BJ (cell line): ENCODE measurements at places on chromosomes 1 and 21.

GRCh38 chr1:156806512-156807440, 9.9 kb downstream of the SH2D2A start:
- DNase-seq = no peak

DNA sequence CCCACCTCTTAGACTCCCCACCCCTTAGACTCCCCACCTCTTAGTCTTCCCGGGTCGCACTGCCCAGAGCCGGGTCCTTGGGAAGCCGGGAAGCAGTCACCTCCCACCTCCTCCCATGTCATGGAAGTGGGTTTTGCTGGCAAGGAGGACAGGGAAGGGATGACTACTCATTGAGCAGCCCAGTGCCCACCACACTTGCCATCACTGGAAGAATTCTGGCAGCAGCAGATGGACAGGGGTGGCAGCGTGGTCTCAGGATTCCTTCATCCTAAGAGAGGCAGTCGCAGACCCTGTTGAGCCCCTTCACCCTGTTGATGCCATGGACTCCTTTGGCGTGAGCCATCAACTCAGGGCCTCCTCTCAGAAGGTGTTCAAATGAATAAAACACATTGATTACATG, 140.8 kb downstream of the PGBD5 start:
- no peak for DNase-seq

DNA sequence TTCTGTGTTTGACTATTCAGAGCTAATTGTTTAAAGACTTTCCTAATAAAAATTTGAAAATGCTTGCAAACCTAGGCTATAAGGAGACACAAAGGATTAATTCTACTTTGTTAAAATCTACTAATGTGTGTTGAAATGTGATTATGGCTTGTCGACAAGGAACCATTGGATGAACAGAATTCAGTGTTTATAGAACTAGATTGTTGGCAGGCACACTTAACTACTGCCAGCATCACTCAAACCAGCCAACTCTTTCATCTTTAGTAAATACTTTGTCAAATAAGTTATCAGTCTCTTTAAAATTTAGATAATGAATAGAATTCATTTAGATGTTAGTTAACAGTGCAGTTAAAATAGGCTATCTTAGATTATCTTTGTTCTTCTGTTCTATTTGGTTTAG, 27.6 kb downstream of the HS2ST1 start:
- DNase-seq = no peak

GRCh38 chr21:28754862-28755261, 237.8 kb downstream of the LTN1 start:
- no peak for DNase-seq

GRCh38 chr1:94438692-94439276, 20.6 kb downstream of the ABCD3 start:
- DNase-seq = peak; percentile 23

DNA sequence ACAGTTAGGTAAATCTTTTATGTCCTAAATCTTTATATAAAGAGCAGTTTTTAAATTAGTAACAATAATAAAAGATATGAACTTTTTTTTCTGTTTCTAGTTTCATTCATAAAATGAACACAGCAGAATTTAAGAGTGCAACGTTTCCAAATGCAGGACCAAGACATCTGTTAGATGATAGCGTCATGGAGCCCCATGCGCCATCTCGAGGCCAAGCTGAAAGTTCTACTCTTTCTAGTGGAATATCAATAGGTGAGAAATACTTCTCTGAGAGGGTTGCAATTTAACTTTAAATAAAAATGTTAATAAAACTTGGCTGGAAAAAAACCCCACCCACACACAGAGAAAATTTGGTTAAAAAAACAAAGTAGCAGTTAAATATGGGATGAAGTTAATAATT, 15.0 kb upstream of the ANGPTL1 start:
- DNase-seq = no peak

GRCh38 chr1:54570161-54570560, 22.1 kb downstream of the ACOT11 start:
- no peak for DNase-seq

DNA sequence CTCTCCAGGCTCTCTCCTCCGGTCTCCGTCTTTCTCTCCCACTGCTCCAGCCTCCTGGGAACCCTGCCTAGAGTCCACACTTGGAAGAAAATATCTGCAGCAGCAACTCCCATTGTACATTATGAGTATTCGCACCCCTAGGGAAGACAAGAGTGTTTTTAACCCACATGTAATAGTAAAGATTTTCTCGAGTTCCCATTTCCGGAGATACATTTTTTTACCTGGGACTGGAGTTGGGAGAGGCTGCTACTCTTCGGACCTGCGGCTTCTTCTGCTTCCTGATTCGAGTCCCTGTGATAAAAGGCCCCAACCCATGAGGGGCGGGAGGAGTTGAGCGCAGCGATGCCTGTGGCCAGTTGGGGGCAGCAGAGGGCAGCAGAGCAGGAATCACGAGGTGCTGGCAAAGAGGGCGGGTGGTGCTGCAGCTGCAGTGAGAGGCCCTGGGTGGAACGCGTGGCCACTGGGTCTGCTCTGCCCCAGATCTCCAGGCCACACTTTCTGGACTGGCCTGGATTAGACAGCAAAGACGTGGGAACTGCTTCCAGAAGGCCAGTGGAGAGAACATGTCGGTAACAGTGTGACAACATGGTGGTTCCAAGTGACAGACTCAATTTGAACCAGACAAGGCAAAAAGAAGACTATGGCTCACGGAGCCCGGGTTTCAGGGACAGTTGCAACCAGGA, 221.0 kb upstream of the CSF3R start:
- no peak for DNase-seq

- no peak for DNase-seq
These were observed 39.6 kb downstream of the MORN1 start for GRCh38 chr1:2351723-2352122.

DNA sequence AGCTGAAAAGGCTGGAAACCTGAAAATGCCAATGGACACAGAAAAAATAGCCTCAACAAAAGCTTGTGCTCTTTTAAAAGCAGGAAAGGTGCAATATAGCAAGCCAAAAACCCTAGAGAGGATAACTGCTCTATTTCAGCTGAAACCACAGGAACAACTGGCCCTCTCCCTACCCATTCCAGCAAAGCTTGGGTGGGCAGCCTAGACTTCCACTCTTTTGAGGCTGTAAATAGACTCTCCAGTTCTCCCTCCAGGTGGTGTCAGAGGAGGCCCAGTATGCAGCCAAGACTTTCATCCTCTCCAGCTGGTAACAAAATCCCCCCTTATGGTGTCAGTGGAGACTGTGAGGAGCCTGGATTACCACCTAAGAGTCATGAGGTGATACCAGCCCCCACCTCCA, 206.9 kb upstream of the PLD5 start:
- no peak for DNase-seq

DNA sequence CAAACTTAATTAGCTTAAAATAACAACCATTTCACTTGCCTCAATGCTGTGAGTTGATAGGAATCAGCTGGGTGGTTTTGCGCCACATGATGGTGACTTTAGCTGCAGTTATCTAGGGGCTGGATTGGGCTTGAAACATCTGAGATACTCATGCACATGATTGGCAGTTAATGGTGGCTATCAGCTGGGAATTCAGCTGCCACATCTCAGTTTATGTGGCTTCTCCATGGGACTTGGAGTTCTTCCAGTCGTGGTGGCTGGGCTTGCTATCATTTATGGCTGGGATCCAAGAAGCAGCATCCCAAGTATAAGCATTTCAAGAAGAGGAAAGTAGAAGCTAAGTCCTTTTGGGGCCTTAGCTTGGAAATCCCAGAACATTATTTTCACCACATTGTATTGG, 36.4 kb downstream of the PDC start:
- no peak for DNase-seq

DNA sequence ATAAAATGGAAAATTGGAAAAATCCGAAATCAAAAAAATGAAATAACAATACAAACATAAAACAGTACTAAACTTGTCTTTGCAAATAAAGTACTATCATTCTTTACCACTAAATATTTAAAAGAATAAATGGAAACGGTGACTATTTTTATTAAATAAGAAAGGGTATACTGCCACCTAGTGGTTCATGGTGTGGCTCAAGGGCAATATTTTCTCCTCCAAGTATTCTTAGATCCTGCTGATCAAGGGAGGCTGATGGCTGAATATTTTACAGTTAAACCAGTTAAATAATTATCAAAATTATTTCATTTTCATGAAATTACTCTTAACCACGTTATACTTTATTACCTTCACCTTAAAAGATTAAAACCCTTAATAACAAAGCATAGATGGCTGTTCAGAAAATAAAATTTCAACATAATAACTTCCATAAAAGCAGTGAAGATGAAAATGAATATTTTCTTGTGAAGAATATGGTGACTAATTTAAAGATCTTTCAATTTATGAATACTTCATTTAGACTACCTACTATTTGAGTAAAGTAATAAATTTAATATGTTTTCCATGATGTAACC, 1793.9 kb downstream of the NCAM2 start:
- DNase-seq = no peak

DNA sequence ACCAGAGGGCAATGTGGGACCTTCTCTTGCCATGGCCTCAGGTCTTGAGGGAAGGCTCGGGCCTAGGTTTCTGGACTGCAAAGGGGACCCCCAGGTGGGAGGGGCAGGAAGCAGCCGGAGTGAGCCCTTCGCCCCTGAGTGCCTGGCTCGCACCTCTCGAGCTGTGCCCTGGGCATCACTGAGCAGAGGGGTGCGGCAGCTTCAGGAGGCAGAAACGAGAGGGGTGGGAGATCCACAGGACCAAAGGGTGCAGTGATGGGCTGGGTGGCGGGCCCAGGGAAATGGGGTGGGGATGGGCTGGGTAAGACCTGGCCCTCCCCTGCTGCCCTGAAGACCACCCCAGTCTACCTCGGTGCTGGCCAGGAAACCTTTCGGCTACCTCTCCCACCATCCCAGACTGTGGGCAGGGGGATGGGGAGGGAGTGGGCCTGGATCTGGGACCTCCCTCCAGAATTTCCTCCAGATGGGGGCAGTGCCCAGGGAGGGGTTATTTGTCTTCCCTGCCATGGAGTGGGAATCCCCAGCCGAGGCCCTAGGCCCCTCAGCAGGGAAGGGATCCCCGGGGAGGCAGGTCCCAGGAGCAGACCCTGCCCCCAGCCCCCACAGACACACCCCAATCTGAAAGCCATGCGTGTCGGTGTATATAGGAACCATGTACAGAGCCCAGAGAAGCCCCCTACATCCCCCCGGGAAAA, 21.3 kb downstream of the A3GALT2 start:
- DNase-seq = no peak

DNA sequence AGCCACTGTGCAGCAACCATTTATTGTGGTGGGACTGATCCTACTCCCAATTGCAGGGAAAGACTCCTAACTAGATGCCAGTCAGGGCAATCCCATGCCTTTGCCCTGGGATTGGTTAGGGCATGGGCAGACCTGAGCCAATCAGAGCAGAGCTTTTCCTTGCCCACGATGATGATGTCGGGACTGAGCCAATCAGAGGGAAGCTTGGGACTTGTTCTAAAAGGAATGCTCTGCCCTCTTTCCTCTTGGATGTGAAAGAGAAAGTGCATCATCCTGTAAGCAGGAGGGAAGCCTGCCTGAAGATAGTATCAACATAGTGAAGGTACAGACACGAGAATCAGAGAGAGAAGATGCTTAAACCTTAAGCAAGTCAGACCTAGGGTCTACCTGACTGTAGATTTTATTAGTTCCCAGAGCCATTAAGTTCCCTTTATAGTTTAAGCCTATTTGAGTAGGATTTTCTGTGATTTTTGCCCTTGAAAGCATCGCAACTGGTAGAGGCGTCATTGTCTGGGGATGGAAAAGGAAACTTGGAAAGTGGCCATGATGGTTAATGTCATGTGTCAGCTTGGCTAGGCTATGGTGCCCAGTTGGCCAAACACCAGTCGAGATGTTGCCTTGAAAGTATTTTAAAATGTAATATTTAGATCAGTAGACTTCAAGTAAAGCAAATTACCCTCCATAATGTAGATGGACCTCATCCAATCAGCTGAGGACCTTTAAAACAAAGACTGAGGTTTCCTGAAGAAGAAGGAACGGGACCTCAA, 19.9 kb downstream of the IRF2BP2 start:
- no peak for DNase-seq

- no peak for DNase-seq
These were observed 283.8 kb downstream of the SDCCAG8 start for GRCh38 chr1:243539636-243540035.

GRCh38 chr1:111463029-111463683, 10.6 kb upstream of the C1orf162 start:
- DNase-seq = no peak

DNA sequence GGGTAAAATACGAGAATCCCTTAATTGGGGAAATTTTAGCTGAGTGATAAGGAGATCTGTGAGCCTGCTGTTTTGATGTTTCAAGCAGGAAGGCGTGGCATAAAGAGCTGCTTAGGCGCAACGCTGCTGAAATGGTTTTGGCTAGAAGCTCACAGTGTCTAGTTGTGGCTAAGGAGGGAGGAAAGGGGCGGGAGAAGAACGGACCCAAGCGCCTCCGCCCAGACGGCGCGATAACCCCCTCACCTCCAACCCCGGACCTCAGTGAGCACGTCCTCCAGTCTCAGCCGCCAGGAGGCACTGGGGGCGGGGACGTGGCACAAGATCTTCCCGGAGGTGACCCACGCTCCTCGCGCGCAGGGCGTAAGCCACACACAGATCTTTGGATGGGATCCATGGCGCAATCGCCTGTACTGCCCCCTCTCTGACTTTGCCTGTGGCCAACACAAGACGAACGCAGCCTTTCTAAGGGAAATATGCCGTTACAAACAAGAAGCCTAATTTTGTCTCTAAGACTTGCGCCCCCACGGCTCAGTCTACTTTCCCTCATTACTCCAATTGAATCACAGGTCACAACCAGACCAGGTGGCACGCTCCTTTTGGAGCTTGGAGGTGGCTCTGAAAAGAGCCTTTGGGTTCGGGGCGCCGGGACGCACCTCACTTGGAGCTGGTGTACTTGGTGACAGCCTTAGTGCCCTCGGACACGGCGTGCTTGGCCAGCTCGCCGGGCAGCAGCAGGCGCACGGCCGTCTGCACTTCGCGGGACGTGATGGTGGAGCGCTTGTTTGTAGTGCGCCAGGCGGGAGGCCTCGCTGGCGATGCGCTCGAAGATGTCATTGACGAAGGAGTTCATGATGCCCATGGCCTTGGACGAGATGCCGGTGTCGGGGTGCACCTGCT, 23.4 kb upstream of the RNF187 start:
- no peak for DNase-seq

- DNase-seq = no peak
These were observed 398.9 kb downstream of the MATN1 start for GRCh38 chr1:30324251-30325084.

- no peak for DNase-seq
These were observed 16.6 kb downstream of the CASZ1 start for GRCh38 chr1:10779841-10780240.

DNA sequence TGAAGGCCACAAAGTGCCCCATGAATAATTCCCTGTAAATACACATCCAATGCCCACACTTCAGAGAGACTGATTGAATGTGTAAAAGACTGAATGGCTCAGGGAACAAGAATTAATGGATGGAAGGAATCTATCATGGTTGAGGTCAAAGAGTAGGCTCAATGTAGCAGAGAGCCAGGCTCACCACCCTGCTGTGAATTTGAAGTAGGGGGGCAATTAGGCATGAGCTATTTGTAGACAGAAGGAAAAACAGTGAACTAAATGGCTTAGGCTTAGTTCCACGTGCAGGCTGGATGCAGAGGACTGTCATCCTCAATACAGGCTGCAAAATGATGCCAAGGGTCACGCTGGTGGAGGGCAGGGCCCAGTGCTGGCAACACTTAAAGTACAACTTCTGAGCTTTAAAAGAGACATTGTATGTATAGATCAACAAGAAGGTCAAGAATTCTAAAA, 22.9 kb upstream of the IGSF3 start:
- DNase-seq = no peak
